Ascending aorta (tissue), 2 donors: ENCODE measurements at places on chromosomes 7 and 10.

- no peak for DNase-seq
Observed at GRCh38 chr10:89861584-89862301, 160.4 kb downstream of the KIF20B start.

- DNase-seq, result no peak
Observed at GRCh38 chr7:153829525-153829924, 222.7 kb upstream of the DPP6 start.

- DNase-seq, result no peak
Observed at GRCh38 chr7:136058546-136058945, 81.4 kb upstream of the MTPN start.

DNA sequence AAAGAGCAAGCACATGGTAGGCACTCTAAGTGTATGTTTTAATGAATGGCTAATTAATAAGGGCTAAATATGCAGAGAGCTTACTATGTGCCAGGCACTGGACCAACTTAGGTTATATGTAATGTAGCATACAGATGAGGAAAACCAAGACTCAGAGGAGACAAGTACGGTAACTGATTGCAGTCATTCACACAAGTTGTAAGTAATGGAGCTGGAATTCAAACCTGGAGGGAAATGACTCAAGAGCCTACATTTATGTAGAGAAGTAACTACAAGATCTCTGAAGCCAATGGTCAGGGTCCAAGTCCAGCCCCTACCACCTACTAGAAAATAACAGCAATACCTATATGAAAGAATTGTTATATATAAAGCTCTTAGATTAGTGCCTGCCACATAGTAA, 97.3 kb upstream of the KCNIP2 start:
- no peak for DNase-seq

GRCh38 chr10:48464871-48465736, 139.8 kb downstream of the ARHGAP22 start:
- DNase-seq, result no peak

DNA sequence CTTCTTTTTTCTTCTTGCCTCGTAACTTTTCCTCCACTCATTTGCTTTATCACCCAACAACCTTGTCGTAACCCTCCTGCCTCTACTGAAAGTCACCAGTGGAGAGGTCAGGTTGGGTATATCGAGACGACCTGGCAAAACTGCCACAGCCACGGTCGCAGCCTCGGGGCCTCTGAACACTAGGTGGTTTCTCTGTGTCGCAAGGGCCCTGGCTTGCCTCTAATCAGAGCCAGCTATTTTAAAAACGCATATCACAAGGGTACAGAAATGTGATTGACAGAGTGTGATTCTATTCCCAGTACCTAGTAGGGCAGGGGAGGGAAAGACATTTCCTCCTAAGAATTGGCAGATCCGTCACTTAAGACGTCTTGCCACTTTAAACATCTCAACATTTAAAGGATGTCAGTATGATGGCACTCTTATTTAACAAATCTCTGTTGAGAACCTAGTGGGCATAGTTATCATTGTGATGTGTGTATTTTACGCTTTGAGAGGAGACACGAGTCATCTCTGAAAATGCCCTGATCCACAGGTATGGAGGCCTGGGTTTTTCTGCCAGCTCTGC, 197.5 kb downstream of the ARHGAP21 start:
- DNase-seq, result no peak

DNA sequence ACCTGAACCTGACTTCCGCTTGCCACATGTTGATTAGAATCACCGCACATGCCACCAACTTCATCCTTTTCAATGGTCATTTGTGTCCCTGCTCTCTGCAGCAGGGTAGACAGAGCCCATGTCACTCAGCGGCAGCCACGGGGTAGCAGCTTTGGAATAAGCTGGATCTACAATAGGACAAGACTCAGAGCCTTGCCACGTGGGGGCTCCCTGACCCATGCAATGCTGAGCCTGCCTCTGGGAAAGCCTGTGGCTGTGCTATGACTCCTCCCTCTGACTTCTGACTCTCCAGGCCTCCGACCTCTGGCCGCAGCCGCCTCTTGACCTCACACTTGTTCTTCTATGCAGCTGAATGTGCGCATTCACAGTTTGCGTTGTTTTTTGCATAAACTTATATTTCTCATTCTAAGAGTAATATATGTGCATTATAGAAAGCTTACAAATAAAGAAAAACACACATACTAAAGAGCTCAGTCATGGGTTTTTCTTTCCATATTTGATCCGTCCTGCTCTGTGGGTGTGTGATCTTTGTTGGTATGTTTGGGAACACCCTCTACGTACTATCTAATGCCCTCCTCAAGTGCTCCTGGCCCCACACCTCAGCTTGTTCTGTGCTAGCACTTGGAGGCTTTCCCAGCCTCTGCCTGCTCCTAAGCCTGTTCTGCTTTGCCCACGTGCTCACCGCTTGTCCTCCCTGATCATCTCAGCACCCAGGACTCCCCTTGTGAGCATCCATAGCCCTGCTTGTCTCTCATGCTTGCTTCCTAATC, 198.0 kb upstream of the MKI67 start:
- no peak for DNase-seq

DNA sequence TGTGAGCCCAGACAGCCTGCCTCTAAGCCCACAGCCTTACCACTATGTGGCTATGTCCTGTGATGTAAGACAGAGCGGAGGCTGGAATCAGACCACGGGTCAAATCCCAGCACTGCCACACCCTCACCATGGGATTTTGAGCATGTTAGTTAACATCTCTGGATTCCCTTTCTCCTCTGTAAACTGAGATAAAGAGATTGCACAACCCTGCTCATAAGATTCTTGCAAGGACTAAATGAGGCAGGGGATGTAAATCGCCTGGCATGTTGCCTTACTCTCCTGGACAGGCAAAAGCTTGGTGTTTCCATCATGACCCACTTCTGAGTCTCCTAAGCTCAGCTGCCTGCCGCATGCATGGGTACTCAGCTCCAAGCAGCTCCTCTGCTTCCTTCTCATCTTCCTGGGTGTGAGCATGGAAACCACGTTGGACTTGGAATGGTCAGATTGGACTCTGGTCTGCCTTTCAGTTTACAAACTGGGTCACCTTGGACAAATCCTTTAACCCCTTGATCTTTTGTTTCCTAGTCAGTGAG, 41.3 kb upstream of the MTURN start:
- peak; percentile 66 for DNase-seq

GRCh38 chr7:130486114-130486953, 5.6 kb upstream of the MEST start:
- DNase-seq, result no peak

DNA sequence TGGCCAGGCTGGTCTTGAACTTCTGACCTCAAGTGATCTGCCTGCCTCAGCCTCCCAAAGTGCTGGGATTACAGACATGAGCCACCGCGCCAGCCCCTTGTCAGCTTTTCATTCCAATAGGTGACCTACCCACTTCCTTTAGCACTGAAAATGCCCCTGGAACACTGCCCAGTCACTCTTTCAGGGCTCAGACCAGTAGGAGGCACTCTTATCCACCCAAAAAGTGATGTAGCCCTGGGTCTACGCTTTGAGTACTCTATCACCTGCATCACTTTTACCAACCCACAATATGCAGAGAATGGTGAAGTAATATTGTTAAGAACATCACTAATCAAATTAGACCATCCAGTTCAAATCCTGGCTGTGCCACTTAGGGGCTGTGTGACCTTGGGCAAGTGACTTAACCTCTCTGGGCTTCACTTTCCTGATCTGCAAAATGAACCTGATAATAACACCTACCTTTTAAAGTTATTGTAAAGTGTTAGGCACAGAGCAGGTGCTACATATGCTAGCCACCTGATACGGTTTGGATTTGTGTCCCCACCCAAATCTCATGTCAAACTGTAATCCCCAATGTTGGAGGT, 5.2 kb downstream of the CALN1 start:
- no peak for DNase-seq

DNA sequence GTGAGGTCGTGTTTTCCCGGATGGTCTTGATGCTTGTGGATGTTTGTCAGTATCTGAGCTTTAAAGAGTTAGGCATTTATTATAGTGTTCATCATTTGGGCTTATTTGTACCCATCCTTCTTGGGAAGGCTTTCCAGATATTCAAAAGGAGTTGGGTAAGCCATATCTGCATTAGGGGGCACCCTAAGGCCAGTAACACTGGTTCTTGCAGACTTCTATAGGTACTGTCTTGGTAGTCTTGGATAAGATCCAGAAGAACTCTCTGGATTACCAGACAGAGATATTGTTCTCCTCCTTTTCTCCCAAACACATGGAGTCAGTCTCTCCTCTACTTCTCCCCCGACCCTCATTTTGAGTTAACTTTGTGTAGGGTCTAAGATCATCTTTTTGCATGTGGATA, 92.8 kb downstream of the SDK1 start:
- no peak for DNase-seq

DNA sequence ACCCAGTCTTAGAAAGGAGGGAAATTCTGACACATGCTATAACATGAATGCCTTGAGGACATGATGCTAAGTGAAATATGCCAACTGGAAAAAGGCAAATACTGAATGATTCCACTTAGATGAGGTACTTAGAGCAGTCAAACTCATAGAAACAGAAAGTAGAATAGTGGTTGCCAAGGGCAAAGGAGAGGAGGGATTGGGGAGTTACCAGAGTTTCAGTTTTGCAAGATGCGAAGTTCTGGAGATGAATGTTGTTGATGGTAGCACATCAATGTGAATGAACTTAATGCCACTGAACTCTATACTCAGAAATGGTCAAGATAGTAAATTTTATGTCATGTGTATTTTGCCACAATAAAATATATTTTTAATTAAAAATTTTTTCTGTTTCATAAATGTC, 38.9 kb downstream of the DRGX start:
- DNase-seq, result no peak

DNA sequence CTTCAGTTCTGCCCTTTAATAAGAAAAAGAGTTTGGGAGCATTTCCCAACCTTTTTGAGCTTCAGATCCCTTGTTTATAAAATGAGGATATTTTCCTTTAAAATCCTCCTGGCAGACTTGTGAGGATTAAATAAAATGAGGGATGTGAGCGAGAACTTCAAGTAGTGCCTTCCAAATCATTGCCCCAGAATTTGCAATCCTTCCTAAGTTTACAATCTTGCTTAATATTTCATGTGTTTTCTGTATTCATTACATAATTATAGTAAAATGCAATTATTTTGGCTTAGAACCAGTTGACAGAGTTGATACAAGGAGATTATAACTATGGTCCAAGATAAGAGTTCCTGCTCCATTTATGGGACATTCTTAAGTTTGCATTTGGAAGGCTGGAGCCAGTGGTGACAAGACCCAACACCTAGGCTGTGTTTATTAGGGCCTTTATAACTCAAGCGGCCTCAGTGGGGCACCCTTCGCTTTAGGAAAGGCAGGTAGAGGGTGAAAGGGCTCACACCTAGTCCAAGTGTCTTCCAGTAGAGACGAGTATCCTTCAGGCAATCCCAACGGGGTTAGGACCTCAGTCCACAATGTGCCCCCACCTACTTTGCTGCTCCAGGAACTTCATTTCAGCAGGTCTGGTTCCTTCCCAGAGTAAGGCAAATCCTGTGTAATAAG, 317.5 kb downstream of the WDR11 start:
- no peak for DNase-seq

DNA sequence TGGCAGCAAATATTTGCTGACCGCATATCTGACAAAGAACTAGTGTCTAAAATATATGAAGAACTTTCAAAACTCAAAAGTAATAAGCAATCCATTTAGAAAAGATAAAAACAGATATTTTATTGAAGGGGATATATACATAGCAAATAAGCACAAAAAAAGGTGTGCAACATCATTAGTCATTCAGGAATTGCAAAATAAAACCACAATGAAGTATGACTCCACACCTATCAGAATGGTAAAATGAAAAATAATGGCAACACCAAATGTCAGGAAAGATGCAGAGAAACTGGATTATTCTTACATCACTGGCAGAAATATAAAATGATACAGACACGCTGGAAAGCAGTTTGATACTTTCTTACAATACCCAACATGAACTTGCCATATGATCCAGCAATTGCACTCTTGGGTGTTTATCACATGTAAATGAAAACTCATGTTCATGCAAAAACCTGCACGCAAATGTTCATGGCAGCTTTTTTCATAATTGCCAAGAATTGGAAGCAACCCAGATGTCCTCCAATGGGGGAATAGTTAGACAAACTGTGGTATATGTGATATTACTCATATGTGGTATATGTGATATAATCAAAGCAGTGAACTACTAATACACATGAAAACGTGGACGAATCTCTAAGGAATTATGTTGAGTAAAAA, 645.5 kb downstream of the GRID1 start:
- no peak for DNase-seq

DNA sequence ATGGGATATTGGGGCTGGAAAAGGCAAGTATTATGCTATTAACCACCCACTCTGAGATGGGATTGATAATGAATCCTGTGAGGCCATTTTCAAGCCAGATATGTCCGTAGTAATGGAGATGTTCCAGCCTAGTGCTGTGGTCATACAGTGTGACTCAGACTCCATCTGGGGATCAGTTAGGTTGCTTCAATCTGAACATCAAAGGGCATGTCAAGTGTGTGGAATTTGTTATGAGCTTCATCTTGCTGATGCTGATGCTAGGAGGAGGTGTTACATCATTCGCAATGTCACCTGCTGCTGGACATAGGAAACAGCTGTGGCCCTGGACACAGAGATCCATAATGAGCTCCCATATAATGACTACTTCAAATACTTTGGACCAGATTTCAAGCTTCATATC, 144.7 kb downstream of the PLCE1 start:
- no peak for DNase-seq

GRCh38 chr10:71796749-71797405, 23.6 kb upstream of the VSIR start:
- no peak for DNase-seq

GRCh38 chr10:58350619-58351323, 16.0 kb downstream of the UBE2D1 start:
- DNase-seq, result no peak

DNA sequence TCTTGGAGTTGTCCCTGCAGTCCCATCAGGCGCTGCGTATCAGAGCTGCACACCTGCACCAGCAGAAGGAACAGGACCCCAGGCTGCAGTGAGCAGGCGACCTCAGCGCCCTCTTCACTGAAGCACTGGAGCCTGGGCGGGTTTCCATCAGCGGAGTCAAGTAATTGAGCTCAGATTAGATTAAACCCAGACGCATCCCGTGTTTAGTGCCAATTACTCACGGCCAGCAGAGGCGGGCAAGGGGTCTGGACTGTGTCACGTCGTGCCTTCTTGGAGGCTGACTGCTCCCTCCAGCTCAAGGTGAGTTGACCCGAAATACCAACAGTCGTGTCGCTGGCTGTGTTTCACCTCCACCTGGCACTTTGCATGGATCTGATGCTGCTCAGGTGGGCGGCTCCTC, 123.6 kb downstream of the CXCL12 start:
- DNase-seq, result no peak

- DNase-seq, result no peak
Observed at GRCh38 chr7:110621289-110621688, 469.6 kb upstream of the LRRN3 start.

- no peak for DNase-seq
Observed at GRCh38 chr10:71216363-71216695, 4.0 kb downstream of the UNC5B start.

- DNase-seq, result no peak
Observed at GRCh38 chr7:151400626-151401315, 9.1 kb downstream of the WDR86 start.

GRCh38 chr7:156652886-156653568, 12.5 kb downstream of the RNF32 start:
- DNase-seq, result no peak
